Activated T-cell treated with anti-CD3 and anti-CD28 coated beads for 24 hours (primary cell): ENCODE measurements at places on chromosomes 11 and 22.

- no peak for DNase-seq
These were observed 25.1 kb upstream of the GUCY1A2 start for GRCh38 chr11:107043242-107044006.

- no peak for DNase-seq
These were observed 6.2 kb downstream of the POGLUT3 start for GRCh38 chr11:108491936-108492335.

GRCh38 chr11:108592591-108593213 is 866 bp downstream of the EXPH5 start:
- DNase-seq, result peak; percentile 20

GRCh38 chr11:79592824-79593223 is 152.0 kb upstream of the TENM4 start:
- no peak for DNase-seq

DNA sequence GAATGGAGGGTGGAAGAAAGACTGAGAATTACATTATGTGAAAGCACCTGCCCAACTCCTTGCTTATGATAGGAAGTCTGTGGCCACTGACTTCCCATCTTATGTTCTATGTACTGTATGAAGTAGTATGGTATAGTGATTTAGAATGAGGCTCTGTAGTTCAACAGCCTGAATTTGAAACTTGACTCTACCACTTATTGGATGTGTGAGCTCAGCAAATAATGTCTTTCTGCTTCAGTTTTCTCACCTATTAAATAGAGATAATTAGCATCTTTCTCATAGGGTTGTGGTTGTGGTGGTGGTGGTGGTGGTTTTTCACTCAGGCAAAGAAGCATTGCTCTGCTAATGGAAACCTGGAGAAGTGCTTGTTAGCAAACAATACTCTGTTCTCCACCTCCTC is 121.6 kb downstream of the PAX6 start:
- no peak for DNase-seq

GRCh38 chr11:118957968-118958367 is 1.9 kb downstream of the UPK2 start:
- no peak for DNase-seq

DNA sequence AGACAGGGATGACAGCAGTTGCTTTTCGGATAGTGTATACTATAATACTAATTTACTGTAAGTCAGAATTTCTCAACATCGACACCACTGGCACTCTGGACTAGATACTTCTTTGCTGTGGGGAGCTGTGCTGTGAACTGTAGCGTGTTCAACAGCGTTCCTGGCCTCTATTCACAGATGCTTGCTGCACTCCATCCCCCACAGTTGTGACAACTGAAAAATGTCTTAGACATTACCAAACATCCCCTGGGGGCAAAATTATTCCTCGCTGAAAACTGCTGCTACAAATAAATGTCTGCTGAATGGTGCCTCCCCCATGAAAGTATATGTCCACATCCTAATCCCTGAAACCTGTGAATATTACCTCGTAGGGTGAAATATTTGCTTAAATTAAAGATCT is 7.5 kb upstream of the SLC15A3 start:
- DNase-seq, result no peak

DNA sequence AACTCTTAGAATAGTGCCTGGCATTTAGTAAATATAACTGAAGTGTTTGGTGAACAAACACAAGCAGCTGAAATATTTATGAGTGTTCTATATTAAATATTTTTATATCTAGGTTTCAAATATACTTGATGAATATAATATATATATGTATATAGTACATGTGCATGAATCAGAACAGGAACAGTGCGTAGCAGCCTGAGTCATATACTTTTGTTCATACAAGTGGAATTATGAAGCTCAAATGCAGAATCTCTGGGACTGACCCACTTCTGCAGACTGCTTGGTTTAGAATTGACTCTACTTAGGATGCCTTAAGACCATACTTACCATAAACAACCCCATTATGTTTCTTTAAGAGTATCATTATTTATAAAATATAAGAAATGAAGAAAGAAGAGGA is 997.8 kb upstream of the RAG2 start:
- DNase-seq, result no peak

DNA sequence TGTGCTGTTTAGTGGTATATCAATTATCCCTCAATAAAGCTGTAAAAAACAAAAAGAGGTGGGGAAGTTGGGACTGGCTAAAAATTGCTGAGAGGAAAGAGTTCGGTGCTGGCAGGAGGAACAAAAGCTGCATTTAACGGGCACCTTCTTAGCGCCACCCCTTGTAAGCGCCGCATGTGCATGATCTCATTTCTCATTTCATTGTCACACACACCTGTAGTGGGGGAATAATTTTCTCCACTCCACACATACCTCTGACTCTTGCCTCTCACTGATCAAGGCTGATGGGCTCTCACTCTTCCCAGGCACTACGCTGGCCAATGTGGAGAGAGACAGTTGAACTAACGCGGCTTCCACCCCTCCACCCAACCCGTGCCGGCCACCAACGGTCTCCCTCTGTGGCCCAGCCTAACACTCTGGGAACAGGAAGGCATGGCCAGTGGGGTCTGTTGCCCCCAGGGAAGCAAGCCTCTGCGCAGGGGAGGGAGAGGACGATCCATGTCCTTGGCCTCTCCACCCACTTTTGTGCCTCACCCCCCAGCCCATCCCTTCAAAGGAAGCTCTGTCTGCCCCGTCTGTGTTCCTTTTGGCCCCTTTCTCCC is 186.7 kb upstream of the SYT13 start:
- no peak for DNase-seq

DNA sequence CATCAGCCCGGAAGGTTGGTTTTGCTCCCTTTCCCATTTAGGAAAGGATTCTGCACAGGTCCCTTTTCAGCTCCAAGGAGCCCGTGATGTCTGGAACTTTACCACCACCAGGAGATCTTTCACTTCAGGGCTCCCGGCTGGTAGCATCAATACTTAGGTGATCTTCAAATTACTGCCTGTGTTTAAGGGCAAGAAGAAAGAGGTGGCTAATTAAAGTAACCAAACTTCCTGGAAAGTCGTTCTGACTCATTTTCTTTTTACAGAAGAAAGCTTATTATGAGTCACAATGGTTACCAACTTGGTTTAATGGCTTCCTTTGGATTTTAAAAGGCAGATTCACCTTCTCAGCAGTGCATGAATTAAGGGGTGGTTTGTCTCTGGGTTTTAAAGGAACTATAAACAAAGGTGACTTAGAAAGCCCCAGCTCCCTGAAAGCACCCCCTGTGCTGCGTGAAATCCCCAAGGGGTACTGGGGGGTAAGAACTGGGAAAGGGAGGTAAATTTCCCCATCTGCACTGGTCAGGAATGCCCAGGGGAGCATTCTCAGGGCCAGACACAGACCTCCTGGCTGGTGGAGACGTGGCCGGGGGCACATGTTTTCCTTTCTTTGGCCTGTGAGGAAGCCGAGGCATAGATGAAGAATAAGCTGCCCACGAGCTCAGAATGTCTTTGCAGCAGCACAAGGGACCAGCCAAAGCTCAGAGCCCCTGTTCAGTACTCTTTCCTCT is 8.8 kb downstream of the POU2F3 start:
- no peak for DNase-seq

- DNase-seq, result no peak
These were observed 29.4 kb upstream of the NAV2 start for GRCh38 chr11:19683141-19683805.

DNA sequence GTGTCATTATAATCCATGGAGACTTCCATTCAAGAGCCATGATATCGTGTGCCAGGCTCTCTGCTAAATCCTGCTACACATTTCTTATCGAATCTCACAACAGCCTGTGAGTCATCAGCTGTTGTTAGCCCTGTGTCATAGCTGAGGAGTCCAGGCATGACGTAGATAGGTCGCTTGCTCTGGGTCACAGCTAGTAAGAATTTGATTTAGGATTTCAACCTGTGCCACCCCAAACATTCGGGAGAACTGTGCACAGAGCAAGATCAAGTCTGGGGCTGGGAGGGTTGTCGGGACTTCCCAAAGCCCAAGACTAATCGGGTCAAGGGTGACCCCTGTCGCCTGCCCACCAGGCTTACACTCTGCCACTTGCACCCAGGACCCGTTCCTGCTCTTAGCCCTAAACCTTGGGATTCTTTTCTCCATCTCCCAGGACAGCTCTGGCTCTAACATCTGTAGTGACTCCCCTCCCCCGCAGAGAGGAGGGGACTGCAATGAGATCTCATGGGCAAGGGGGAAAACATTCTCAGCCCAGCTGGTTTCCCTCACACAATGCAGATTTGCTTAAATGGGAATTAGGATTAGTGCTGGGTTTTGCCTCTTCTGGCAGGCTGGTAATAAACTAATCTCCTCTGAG is 34.3 kb downstream of the TSPAN18 start:
- DNase-seq, result no peak

DNA sequence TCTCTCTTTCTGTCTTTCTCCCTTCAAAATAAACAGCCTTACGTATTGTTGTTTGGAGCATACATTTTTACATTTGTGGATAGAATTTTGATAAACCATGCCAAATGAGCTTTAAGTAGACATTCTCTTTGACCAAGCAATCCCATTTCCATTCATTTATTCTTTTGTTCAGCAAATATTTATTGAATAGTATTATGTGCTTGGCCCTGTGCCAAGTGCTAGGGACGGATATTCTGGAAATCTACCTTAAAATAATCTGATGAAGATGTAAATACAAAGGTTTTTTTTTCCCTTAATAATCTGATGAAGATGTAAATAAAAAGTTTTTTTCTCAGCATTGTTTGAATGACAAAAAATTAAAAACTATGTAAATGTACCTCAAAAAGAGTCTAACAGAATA is 2.1 kb downstream of the OLFML1 start:
- DNase-seq, result no peak

DNA sequence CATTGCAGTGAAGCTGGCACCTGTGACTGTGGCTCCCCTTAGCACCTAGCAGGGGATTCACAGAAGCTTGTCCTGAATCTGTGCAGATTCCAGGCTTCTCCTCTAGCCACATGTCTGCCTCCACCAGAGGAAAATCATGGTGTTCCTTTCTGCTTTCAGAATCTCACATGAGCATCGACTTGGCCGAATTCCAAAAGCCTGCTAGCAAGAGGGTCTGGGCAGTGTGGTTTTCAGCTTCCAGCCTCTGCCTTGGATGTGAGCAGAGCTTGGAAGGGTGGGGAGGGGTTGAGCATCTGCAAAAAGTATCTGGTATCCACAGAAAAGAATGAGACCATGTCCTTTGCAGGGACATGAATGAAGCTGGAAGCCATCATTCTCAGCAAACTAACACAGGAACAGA is 911.1 kb downstream of the TBC1D22A start:
- no peak for DNase-seq

- no peak for DNase-seq
These were observed 4.6 kb downstream of the BID start for GRCh38 chr22:17769716-17770082.

DNA sequence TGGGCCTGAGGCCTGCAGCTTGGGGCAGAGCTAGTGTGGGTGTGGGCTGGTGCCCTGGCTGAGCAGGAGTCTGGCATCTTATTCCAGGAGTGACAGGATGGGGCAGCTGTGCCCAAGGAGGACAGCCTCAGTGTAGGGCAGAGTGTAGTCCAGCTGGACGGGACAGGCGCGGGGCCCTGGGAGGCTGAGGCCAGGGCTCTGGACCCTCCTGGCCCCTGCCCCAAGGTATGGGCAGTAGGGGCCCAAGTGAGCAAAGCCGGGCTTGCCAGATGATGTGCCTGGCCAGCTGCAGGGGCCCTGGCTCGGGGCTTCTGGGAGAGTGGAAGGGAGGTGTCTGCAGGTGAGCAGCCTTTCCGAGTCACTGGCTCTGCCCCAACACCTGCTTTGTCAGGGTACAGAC is 1190.9 kb downstream of the BRD1 start:
- no peak for DNase-seq

DNA sequence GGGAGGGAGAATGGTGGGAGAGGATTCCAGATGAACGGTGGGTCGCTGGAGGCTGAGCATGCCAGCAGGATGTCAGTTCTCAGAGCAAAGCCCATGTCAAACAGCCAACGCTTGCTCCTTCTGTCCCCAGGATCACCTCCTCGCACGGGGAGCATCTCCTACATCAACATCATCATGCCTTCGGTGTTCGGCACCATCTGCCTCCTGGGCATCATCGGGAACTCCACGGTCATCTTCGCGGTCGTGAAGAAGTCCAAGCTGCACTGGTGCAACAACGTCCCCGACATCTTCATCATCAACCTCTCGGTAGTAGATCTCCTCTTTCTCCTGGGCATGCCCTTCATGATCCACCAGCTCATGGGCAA is 1.5 kb downstream of the MCHR1 start:
- no peak for DNase-seq

DNA sequence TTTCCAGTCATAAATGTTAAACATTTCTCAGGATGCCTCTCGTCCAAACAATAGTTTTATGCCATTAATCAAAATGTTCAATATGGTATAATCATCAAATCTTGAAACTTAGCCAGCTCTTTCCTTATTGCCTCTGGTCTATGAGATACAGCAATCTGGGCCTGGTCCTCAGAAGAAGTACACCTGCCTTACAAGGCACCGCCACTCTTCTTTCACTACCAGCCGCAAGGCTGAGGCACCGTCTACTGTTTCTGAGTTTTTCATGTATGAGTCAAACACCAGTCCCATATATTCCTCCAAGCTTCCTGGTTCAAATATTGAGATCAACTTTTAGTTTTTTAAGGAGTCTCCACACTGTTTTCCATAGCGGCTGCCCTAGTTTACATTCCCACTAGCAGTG is 600.6 kb upstream of the FAT3 start:
- DNase-seq, result no peak

GRCh38 chr22:49701380-49702067 is 126.1 kb downstream of the BRD1 start:
- DNase-seq, result no peak

- no peak for DNase-seq
These were observed 184.9 kb upstream of the LUZP2 start for GRCh38 chr11:24311974-24312373.

DNA sequence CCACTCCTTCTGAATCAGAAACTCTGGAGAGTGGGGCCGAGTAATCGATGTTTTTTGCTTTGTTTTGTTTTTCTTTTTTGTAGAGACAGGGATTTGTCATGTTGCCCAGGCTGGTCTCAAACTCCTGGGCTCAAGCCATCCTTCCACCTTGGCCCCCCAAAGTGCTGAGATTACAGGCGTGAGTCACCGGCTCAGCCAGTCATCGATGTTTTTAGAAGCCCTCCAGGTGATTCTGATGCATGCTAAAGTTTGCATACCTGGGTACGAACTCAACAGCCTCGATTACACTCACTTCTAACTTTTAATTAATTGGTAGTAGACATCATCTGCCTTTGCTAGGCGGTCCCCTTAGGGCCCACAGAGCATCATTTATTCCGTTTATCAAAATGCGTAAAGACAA is 50.3 kb downstream of the C11orf71 start:
- DNase-seq, result no peak

DNA sequence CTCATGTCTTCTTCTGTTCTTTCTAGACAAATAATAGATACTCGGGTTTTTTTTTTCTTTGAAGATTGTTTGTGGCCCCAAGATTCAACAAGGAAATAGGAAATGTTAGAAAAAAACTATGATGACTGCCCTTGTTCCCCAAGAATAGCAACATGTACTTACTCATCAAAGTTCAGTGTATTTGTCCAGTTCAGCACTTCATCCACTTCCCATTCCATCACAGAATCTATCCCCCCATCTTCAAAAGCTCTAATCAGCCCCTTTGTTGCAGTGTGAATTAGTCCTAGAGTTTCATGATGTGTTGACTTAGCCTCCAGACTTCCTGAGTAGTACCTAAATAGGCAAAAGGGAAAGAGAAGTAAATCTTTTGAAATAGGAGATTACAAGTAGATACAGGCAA is 74.3 kb downstream of the C11orf65 start:
- DNase-seq, result no peak

GRCh38 chr11:65525546-65526480 is 930 bp downstream of the SCYL1 start:
- no peak for DNase-seq
